Central memory CD8-positive, alpha-beta T cell (primary cell): ENCODE measurements at places on chromosomes 4 and X.

GRCh38 chr4:153486281-153487151, 20.4 kb downstream of the TMEM131L start:
- no peaks in the 10 kb centered on the region for H3K27me3 ChIP-seq
- DNase-seq = no peak
- H3K4me1 ChIP-seq = peaks cover 41% of the 10 kb centered on the region
- H3K4me3 ChIP-seq = peak overlapping the region; percentile 70
- H3K27ac ChIP-seq = peak overlapping the region; percentile 93

- H3K27me3 ChIP-seq = no peaks in the 10 kb centered on the region
- H3K4me1 ChIP-seq = peaks cover 6% of the 10 kb centered on the region
- peaks cover 7% of the 10 kb centered on the region for H3K36me3 ChIP-seq
- H3K4me3 ChIP-seq = no peak overlapping the region
- DNase-seq = no peak
- H3K27ac ChIP-seq = no peak overlapping the region
These were observed 41.5 kb upstream of the FHDC1 start for GRCh38 chr4:152894673-152895072.

GRCh38 chr4:146336410-146336807, 122.1 kb downstream of the REELD1 start:
- no peak overlapping the region for H3K27ac ChIP-seq
- H3K4me1 ChIP-seq = no peaks in the 10 kb centered on the region
- H3K36me3 ChIP-seq = no peaks in the 10 kb centered on the region
- DNase-seq = no peak

DNA sequence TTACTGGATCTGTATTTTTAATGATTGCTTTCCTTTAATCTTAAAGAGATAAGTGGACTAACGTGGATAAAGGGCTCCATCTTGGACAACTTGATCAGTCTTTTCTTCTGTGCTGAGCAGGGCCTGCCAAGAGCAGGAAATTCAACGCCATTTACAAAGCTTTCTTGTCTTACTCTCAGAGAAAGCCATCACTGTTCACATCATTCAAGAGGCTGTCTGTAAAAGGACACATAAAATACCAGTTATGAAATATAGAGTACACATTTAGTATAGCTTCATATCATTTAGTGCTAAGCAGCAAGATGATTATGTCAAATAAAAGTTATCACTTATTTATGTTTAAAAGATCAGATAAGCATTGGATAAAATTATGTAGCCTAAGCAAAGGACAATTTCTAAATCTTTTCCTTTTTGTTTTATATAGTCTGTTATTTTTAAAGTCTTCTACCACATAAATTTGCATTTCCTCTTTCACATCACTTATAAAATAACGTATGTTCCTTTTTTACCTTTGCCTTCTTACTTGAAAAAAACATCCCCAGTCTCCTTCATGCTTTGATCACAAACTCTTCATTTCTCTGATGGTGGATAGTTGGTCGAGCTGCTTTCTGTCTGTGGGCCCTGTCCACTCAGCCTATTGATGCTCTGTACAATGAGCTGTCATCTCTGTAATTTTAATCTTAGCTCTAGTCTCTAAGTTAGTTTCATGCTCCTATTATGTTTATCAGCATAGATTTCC, 2.1 kb upstream of the CCNG2 start:
- H3K36me3 ChIP-seq = peaks cover 18% of the 10 kb centered on the region
- peaks cover 11% of the 10 kb centered on the region for H3K4me1 ChIP-seq
- no peak for DNase-seq
- no peak overlapping the region for H3K27ac ChIP-seq
- peak overlapping the region; percentile 17 for H3K4me3 ChIP-seq
- peaks cover 11% of the 10 kb centered on the region for H3K27me3 ChIP-seq

- H3K27ac ChIP-seq = no peak overlapping the region
- no peaks in the 10 kb centered on the region for H3K27me3 ChIP-seq
- H3K4me3 ChIP-seq = no peak overlapping the region
- H3K36me3 ChIP-seq = no peaks in the 10 kb centered on the region
- no peak for DNase-seq
These were observed 565.4 kb downstream of the GRXCR1 start for GRCh38 chr4:43457866-43458265.

DNA sequence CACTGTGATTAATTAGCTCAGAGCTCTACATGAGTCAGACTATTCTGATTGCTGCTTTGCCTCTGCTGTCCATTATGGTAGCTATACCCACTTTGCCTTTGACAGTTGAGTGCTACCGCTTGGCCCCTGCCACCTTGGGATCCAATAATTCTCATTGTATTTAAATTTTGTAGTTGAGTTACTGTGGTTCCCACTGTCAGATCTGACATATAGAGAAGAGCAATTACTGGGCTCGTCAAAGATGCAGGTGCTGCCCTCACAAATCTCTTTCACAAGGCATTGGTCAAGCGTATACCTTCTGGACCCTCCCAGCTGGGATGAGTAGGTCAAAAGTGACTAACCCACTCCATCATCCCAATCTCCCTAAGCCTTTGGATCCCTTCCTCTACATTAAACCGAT, 18.3 kb upstream of the PRDM8 start:
- peaks cover 50% of the 10 kb centered on the region for H3K4me1 ChIP-seq
- DNase-seq = no peak
- no peaks in the 10 kb centered on the region for H3K27me3 ChIP-seq
- no peak overlapping the region for H3K4me3 ChIP-seq
